ENCODE measurements at places on chromosomes 7 and 10. TPM values are rescaled to one million over a fixed set of nuclear protein-coding genes. Genes with fewer than 3 reads are reported as not detected.

- no peak overlapping the region for H3K4me3 ChIP-seq
- H3K36me3 ChIP-seq: no peaks in the 10 kb centered on the region
- H3K4me1 ChIP-seq: no peaks in the 10 kb centered on the region
- no peaks in the 10 kb centered on the region for H3K27me3 ChIP-seq
Observed at GRCh38 chr7:156725073-156725472, 84.5 kb downstream of the RNF32 start.

DNA sequence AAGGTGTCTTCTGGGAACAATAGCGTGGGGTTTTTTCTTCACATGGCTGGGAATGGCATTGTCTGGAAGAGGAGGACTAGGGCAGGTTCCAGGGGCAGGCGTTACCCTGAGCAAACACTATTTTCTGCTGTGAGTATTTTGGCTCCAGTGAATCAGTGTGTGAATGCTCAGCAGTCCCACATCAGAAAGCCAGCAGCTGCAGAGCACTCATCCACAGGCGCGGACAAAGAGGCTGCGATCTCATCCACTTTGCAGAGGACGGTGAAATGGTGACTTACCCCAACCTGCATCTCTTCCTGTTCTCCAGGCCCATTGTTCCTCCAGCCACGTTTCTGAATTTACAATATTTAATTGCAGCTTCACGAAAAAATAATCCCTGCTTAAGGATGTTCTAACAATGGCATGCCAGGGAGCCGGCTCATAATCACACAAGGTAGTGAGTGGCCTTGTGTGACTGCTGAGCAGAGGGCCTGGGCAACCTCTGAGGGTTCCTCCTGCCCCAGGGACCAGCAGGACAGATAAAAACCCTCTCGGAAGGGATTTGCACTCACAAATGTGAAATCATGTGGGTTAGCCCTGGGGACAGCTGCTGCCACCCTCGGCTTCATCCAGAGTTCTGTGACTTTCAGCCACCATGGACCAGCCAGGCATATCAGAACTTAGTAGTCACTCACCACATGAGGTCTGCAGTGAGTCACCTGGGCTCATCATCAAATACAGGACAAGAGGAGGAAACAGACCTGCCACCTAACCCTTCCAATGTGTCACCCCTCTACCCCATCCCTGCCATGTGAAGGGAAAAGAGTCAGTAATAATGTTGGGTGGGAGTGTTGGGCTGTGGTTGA is 65.0 kb upstream of the EN2 start:
- no peak overlapping the region for H3K27ac ChIP-seq
- DNase-seq: no peak
- H3K27me3 ChIP-seq: peaks cover 56% of the 10 kb centered on the region
- H3K4me1 ChIP-seq: no peaks in the 10 kb centered on the region
- H3K36me3 ChIP-seq: no peaks in the 10 kb centered on the region

GRCh38 chr10:13831711-13832141 is 245.0 kb downstream of the PRPF18 start:
- H3K4me3 ChIP-seq: no peak overlapping the region
- H3K4me1 ChIP-seq: peaks cover 5% of the 10 kb centered on the region
- H3K27ac ChIP-seq: no peak overlapping the region
- no peak for DNase-seq
- no peaks in the 10 kb centered on the region for H3K27me3 ChIP-seq
- H3K36me3 ChIP-seq: no peaks in the 10 kb centered on the region

GRCh38 chr7:57400531-57401155 is 49.3 kb upstream of the ZNF716 start:
- H3K27ac ChIP-seq: no peak overlapping the region
- H3K27me3 ChIP-seq: no peaks in the 10 kb centered on the region
- H3K36me3 ChIP-seq: no peaks in the 10 kb centered on the region
- no peak overlapping the region for H3K4me3 ChIP-seq
- no peak for DNase-seq

GRCh38 chr10:43648095-43648397 is 635 bp downstream of the ZNF32 start:
- H3K27me3 ChIP-seq: no peaks in the 10 kb centered on the region
- H3K4me1 ChIP-seq: peaks cover 8% of the 10 kb centered on the region
- H3K36me3 ChIP-seq: peaks cover 18% of the 10 kb centered on the region
- no peak for DNase-seq
- peak overlapping the region; percentile 77 for H3K27ac ChIP-seq

- no peak overlapping the region for H3K4me3 ChIP-seq
- H3K27ac ChIP-seq: no peak overlapping the region
- no peaks in the 10 kb centered on the region for H3K36me3 ChIP-seq
- no peak for DNase-seq
Observed at GRCh38 chr7:94338921-94339371, 55.7 kb upstream of the COL1A2 start.

- H3K36me3 ChIP-seq: no peaks in the 10 kb centered on the region
- no peak overlapping the region for H3K27ac ChIP-seq
- no peak for DNase-seq
- H3K27me3 ChIP-seq: peaks cover 30% of the 10 kb centered on the region
- H3K4me3 ChIP-seq: no peak overlapping the region
- no peaks in the 10 kb centered on the region for H3K4me1 ChIP-seq
Observed at GRCh38 chr10:100470367-100470766, 7.6 kb downstream of the WNT8B start.

DNA sequence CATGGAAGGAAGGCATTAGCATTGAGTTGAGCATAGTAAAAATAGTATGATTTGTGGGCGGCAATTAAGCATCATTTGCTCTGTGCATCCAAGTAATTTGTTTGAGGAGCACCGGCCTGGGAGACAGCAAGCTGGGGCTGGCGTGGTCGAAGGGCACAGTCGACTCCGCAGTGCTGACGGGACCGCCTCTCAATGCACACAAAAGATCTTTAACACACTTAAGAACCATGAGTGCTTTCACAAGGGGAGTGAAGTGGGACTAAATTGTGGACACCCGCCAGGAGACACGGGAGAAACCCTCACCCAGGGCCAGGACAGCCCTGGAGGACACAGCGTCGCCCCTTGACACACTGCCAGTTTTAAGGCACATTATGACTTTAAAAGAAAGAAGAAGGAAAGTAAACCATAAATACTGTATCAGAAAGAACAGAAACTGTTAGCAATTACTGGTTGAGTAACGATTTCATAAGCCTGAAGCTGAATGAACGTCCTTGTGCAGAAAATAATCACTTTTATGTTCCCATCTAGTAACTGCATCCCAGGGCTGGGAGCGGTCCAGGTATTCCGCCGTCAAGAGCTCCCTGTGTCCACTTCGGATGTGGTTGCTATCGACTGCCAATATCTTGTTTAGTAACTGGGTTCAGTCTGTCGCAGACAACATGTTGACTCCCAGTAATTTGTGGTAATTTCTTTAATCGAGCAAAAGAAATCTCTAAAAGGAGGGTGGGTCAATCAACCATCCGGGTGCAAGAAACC is 102.1 kb downstream of the EBF3 start:
- no peak overlapping the region for H3K27ac ChIP-seq
- H3K4me1 ChIP-seq: no peaks in the 10 kb centered on the region
- no peaks in the 10 kb centered on the region for H3K36me3 ChIP-seq
- no peak overlapping the region for H3K4me3 ChIP-seq

- peak; percentile 66 for DNase-seq
- no peaks in the 10 kb centered on the region for H3K27me3 ChIP-seq
- H3K4me3 ChIP-seq: no peak overlapping the region
- no peak overlapping the region for H3K27ac ChIP-seq
- H3K4me1 ChIP-seq: no peaks in the 10 kb centered on the region
Observed at GRCh38 chr10:77004917-77005564, 632.6 kb downstream of the KCNMA1 start.

- peaks cover under 1% of the 10 kb centered on the region for H3K4me1 ChIP-seq
- no peak overlapping the region for H3K27ac ChIP-seq
- no peak for DNase-seq
- no peaks in the 10 kb centered on the region for H3K27me3 ChIP-seq
Observed at GRCh38 chr7:140155428-140155827, 21.4 kb downstream of the KDM7A start.

GRCh38 chr10:116777006-116777405 is 34.6 kb upstream of the HSPA12A start:
- H3K27me3 ChIP-seq: no peaks in the 10 kb centered on the region
- no peak for DNase-seq
- no peak overlapping the region for H3K4me3 ChIP-seq
- no peaks in the 10 kb centered on the region for H3K36me3 ChIP-seq
- H3K27ac ChIP-seq: no peak overlapping the region

DNA sequence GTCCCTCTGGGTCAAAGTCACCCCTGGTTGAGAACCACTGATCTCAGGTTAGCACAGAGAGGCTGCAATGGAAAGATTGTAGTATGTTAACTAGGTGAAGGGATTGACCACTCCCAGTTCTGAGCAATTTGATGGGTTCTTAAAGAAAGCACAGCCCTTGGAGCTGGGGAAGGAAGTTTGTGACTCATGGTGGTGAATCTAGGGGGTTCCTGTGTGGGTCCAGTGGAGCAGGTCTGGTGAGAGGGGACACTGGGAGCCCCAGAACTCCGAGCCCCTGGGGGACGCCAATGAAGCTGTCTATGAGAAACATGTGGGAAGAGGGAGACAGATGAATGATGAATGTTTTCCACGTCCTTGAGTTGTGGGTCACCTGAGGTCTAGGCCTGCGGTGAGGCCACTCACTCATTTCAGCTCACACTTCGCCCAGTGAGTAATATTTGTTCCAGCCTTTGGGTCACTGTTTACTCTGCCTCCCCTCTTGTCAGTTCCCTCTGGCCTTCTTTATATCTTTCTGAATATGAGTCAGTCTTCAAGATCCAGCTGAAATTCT is 341.9 kb downstream of the LRMDA start:
- no peaks in the 10 kb centered on the region for H3K27me3 ChIP-seq
- H3K4me3 ChIP-seq: no peak overlapping the region
- peak overlapping the region; percentile 68 for H3K27ac ChIP-seq
- peak; percentile 65 for DNase-seq

- DNase-seq: no peak
- H3K36me3 ChIP-seq: no peaks in the 10 kb centered on the region
- no peak overlapping the region for H3K27ac ChIP-seq
Observed at GRCh38 chr7:1121476-1121875, 33.6 kb downstream of the GPER1 start.

DNA sequence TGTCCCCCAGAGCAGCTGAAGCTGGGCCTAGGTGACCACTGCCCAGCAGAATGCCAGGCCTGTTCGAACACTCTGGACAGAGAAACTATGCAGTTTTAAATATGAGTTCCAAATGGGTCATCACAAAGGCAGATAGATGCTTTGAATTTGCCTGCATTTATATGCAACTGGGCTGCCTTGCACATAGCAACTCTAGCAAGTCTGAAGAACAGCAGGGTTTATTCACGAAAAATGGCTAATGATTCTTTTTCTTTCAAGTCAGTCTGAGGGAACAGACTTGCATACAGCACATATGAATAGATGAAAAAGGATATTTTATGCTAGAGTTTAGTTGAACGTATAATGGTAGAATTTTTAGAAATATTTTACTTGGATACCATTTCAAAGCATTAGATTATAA is 68.5 kb downstream of the SLC35B4 start:
- no peak overlapping the region for H3K4me3 ChIP-seq
- H3K4me1 ChIP-seq: no peaks in the 10 kb centered on the region
- H3K27ac ChIP-seq: no peak overlapping the region
- DNase-seq: no peak

GRCh38 chr10:43227911-43228782 is 38.7 kb downstream of the RASGEF1A start:
- no peaks in the 10 kb centered on the region for H3K36me3 ChIP-seq
- no peak overlapping the region for H3K4me3 ChIP-seq
- no peak for DNase-seq

- no peaks in the 10 kb centered on the region for H3K36me3 ChIP-seq
- no peaks in the 10 kb centered on the region for H3K27me3 ChIP-seq
- H3K27ac ChIP-seq: no peak overlapping the region
- H3K4me1 ChIP-seq: peaks cover 3% of the 10 kb centered on the region
Observed at GRCh38 chr7:91533996-91534395, 269.8 kb downstream of the FZD1 start.

Gene TPK1
- total RNA-seq: 7.4 TPM

Gene HOXA1
- total RNA-seq: 0.30 TPM

Gene ASB4
- total RNA-seq: 0.03 TPM

Gene UNCX
- not detected for total RNA-seq

Gene PPP1R3A
- total RNA-seq: 0.04 TPM

Gene PNLIPRP3
- 1.0 TPM for total RNA-seq

Gene FMC1
- total RNA-seq: 12.9 TPM

Gene EN2
- total RNA-seq: not detected
